ENCODE measurements at places on chromosomes 4 and X. TPM values are rescaled to one million over a fixed set of nuclear protein-coding genes. Genes with fewer than 3 reads are reported as not detected.

SHROOM4 gene
- total RNA-seq = 7.9 TPM

GLUD2 gene
- total RNA-seq = 1.5 TPM

SHROOM2 gene
- total RNA-seq = 15.8 TPM

HTR2C gene
- total RNA-seq = 2.4 TPM

ARHGAP24 gene
- 0.21 TPM for total RNA-seq

USP17L20 gene
- total RNA-seq = not detected

HS6ST2 gene
- 4.8 TPM for total RNA-seq

DNA sequence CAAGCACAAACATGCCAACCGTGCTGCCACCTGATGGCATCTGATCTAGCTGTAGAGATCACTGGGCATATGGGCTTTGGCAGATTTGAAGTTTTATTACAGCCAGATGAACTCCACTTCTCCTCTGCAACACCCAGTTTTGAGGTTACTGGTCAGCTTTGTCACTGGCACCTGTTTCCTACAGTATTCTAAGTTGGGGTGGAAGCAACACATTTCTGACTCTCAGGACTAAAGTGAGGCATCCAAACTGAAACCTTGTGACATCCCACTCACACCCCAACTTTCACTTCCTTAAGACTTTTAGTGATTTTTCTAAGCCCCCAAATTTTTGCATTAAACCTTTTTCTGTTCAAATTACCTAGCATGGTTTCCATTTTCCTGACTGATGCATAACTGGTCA, 115.1 kb upstream of the PCDH18 start:
- H3K4me3 ChIP-seq = no peak overlapping the region
- H3K27me3 ChIP-seq = no peaks in the 10 kb centered on the region
- no peaks in the 10 kb centered on the region for H3K4me1 ChIP-seq
- DNase-seq = no peak

DNA sequence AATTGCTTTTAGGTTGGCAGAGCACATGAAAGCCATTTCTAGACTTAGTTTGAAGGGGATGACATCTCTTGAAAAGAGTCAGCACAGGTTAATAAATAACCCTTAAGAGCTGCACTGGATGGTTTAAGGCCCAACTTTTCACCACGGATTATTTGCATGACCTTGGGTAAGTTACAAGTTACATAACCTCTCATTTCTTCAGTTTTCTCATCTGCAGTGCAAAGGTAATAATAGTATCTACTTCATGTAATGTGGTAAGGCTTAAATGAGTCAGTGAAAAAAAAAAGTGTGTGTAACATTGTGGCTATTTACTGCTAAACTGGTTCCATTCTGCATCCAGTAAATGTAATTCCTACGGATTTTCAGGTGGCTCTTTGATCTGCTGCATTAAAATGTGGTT, 715.8 kb downstream of the CCSER1 start:
- H3K4me1 ChIP-seq = no peaks in the 10 kb centered on the region
- H3K27me3 ChIP-seq = no peaks in the 10 kb centered on the region
- H3K4me3 ChIP-seq = no peak overlapping the region
- no peaks in the 10 kb centered on the region for H3K36me3 ChIP-seq

DNA sequence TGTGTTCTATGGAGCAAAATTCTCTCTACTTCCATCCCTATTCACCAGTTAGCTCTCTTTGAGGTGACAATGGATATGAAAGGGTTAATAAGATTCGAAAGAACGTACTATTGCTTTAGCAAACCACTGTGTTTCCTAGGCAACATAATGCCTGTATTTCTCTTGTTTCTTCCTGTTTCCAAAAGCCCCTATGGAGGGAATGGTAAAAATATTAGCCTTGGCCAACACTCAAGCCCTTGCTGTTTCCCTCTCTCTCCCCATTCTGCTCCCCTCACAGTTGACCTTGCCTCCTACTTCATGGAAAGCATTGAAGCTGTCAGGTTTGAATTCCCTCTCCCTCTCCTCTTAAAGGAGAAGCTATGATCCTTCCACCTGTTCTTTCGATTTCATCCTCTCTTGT, 9.6 kb upstream of the PGRMC1 start:
- H3K36me3 ChIP-seq = no peaks in the 10 kb centered on the region
- no peaks in the 10 kb centered on the region for H3K27me3 ChIP-seq
- H3K27ac ChIP-seq = no peak overlapping the region

DNA sequence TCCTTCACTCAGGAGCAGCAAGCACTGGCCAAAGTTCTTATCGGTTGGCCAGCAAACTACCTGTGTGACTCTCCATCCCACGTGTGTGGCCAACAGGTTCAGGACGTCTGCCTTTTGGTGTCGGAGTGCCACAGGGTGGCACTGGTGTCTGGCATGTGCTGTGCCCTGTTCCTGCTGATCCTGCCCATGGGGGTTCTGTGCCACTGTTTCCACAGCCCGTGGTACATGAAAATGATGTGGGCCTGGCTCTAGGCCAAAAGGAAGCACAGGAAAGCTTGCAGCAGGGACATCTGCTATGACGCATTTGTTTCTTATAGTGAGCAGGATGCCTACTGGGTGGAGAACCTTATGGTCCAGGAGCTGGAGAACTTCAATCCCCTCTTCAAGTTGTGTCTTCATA, 4.6 kb upstream of the TLR2 start:
- H3K27ac ChIP-seq = no peak overlapping the region
- H3K27me3 ChIP-seq = peaks cover 33% of the 10 kb centered on the region
- no peaks in the 10 kb centered on the region for H3K36me3 ChIP-seq
- no peaks in the 10 kb centered on the region for H3K4me1 ChIP-seq
- no peak overlapping the region for H3K4me3 ChIP-seq
- DNase-seq = no peak

GRCh38 chr4:98739751-98740150, 81.3 kb upstream of the TSPAN5 start:
- H3K4me3 ChIP-seq = no peak overlapping the region
- DNase-seq = no peak
- no peaks in the 10 kb centered on the region for H3K36me3 ChIP-seq
- H3K27ac ChIP-seq = no peak overlapping the region
- H3K4me1 ChIP-seq = no peaks in the 10 kb centered on the region

- H3K4me1 ChIP-seq = no peaks in the 10 kb centered on the region
- no peak overlapping the region for H3K4me3 ChIP-seq
- no peak for DNase-seq
- no peak overlapping the region for H3K27ac ChIP-seq
- no peaks in the 10 kb centered on the region for H3K36me3 ChIP-seq
- no peaks in the 10 kb centered on the region for H3K27me3 ChIP-seq
These were observed 295.8 kb downstream of the MAGEB5 start for GRCh38 chrX:26511589-26512363.

- H3K4me1 ChIP-seq = peaks cover 5% of the 10 kb centered on the region
- no peaks in the 10 kb centered on the region for H3K27me3 ChIP-seq
- no peak overlapping the region for H3K27ac ChIP-seq
- no peaks in the 10 kb centered on the region for H3K36me3 ChIP-seq
- H3K4me3 ChIP-seq = no peak overlapping the region
- DNase-seq = no peak
These were observed 16.9 kb upstream of the OCIAD1 start for GRCh38 chr4:48813964-48814363.

GRCh38 chr4:89506866-89507491, 199.4 kb upstream of the GPRIN3 start:
- H3K27ac ChIP-seq = no peak overlapping the region
- H3K4me1 ChIP-seq = peaks cover 18% of the 10 kb centered on the region
- DNase-seq = no peak
- no peaks in the 10 kb centered on the region for H3K36me3 ChIP-seq
- H3K4me3 ChIP-seq = no peak overlapping the region

DNA sequence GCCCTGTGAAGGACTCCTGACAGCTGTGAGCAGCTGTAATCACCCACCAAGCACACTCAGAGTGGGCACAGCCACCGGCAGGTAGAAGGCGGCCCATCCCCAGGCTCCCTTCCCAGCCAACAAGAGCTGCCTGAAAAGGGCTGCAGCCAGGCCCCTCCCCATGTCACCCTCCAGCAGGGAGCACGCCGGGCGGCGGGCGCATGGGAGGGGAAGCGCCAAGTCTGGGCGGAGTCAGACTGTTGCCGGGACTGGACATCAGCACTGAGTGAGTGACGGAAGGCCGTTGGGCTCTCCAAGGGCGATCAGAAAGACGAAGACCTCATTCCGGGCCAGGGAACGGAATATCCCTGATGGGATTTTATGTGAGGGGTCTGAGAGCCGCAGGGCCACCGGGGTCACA, 82.1 kb downstream of the PPP2R2C start:
- H3K27me3 ChIP-seq = no peaks in the 10 kb centered on the region
- H3K36me3 ChIP-seq = no peaks in the 10 kb centered on the region
- H3K27ac ChIP-seq = no peak overlapping the region
- H3K4me3 ChIP-seq = no peak overlapping the region
- H3K4me1 ChIP-seq = no peaks in the 10 kb centered on the region

DNA sequence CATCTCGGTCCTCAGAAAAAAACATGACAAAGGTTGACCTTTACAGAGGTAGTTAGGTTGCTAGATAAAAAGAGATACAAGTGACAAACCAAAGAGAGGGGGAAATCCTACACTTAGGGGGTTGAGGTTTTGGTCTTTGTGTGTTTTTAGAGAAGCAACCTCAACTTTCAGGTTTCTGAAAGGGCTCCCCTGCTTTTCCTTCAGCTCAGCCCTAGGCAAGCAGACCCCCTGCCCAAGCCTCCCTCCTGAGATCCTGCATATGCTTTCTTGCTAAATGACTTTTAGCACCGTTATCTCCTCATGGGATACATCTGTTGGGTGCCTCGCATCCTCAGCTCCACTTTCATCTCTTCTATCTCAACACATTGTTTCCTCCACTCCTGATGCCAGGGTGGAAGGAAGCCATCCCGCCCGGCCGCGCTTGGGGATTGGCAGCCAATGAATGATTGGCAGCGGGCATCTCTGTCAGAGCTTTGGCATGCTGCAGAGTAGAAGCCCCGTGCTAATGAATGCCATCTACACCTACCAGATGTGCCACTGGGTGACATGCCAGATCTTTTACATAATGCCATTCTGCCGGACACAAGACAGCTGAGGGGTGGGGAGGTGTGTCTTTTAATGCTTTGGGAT, 15.0 kb upstream of the PRDM8 start:
- H3K36me3 ChIP-seq = no peaks in the 10 kb centered on the region
- no peak overlapping the region for H3K27ac ChIP-seq
- no peak overlapping the region for H3K4me3 ChIP-seq
- peaks cover 74% of the 10 kb centered on the region for H3K27me3 ChIP-seq
- H3K4me1 ChIP-seq = peaks cover 29% of the 10 kb centered on the region

GRCh38 chr4:159158083-159158617, 55.3 kb downstream of the RAPGEF2 start:
- no peaks in the 10 kb centered on the region for H3K36me3 ChIP-seq
- DNase-seq = no peak
- H3K27ac ChIP-seq = no peak overlapping the region
- H3K4me1 ChIP-seq = peaks cover 40% of the 10 kb centered on the region

Measured in GM23338 (cell line).